ENCODE measurements at places on chromosomes 4 and X. TPM values are rescaled to one million over a fixed set of nuclear protein-coding genes. Genes with fewer than 3 reads are reported as not detected.

The ARMCX4 gene
- 10.1 TPM for total RNA-seq

The RPA4 gene
- total RNA-seq, result 1.3 TPM

The MAP3K15 gene
- 0.10 TPM for total RNA-seq

The ELF4 gene
- total RNA-seq, result 14.3 TPM

The MXRA5 gene
- total RNA-seq, result 3.5 TPM

The GRID2 gene
- not detected for total RNA-seq

The APELA gene
- not detected for total RNA-seq

The CHIC1 gene
- total RNA-seq, result 5.2 TPM

The STAP1 gene
- not detected for total RNA-seq

The TMPRSS11D gene
- not detected for total RNA-seq

The GPR143 gene
- total RNA-seq, result not detected

The MAGED1 gene
- 61.7 TPM for total RNA-seq

The KIAA1210 gene
- total RNA-seq, result not detected

The CCNQ gene
- 16.3 TPM for total RNA-seq

The RWDD4 gene
- 15.9 TPM for total RNA-seq

The LAMTOR3 gene
- total RNA-seq, result 31.5 TPM

The GAGE12J gene
- total RNA-seq, result not detected

The NPY5R gene
- total RNA-seq, result 3.5 TPM
